Mucosa of descending colon (tissue), 3 donors: ENCODE measurements at places on chromosomes 2 and 18. TPM values are rescaled to one million over a fixed set of nuclear protein-coding genes. Genes with fewer than 3 reads are reported as not detected.

MC4R gene
- total RNA-seq, result not detected

MALL gene
- total RNA-seq, result 264 TPM

UGT1A4 gene
- 7.0 TPM for total RNA-seq

SAP130 gene
- 26.0 TPM for total RNA-seq

DTNA gene
- total RNA-seq, result 23.5 TPM

SP9 gene
- total RNA-seq, result not detected

KCTD1 gene
- 8.5 TPM for total RNA-seq

CFAP53 gene
- 0.27 TPM for total RNA-seq

HRH4 gene
- not detected for total RNA-seq
